Muscle of arm (tissue), 14 donors: ENCODE measurements at places on chromosomes 1 and 21. TPM values are rescaled to one million over a fixed set of nuclear protein-coding genes. Genes with fewer than 3 reads are reported as not detected.

The ITLN2 gene
- polyA plus RNA-seq, result not detected

The AMY1B gene
- polyA plus RNA-seq, result 0.33 TPM

The CHRM3 gene
- polyA plus RNA-seq, result 1.4 TPM

The LHX8 gene
- polyA plus RNA-seq, result 0.40 TPM

GRCh38 chr1:74502432-74502831 lies 10.0 kb downstream of the LRRC53 start:
- DNase-seq, result peak; percentile 59

GRCh38 chr1:60223158-60223557 lies 149.6 kb upstream of the C1orf87 start:
- no peak for DNase-seq
